M059J (cell line): ENCODE measurements at places on chromosomes 6 and 20. TPM values are rescaled to one million over a fixed set of nuclear protein-coding genes. Genes with fewer than 3 reads are reported as not detected.
A peak's percentile ranks its signal among the peaks of the same experiment; 100 is the strongest.

GRCh38 chr6:45657226-45657625 is 279.5 kb upstream of the SUPT3H start:
- peak; percentile 69 for DNase-seq

- no peak for DNase-seq
Observed at GRCh38 chr6:9161731-9162130, 726.4 kb upstream of the SLC35B3 start.

GRCh38 chr6:70369332-70369950 is 43.9 kb upstream of the FAM135A start:
- peak; percentile 64 for DNase-seq

Gene C20orf141
- not detected in 2 replicates for total RNA-seq

- DNase-seq: no peak
Observed at GRCh38 chr20:61976644-61977418, 88.8 kb downstream of the TAF4 start.

- DNase-seq: no peak
Observed at GRCh38 chr20:50891138-50891537, 40.1 kb downstream of the ADNP start.

Gene RGL2
- total RNA-seq: 29.9 and 54.6 TPM in 2 replicates

GRCh38 chr20:58710481-58711265 is 18.1 kb downstream of the NPEPL1 start:
- DNase-seq: no peak

- DNase-seq: no peak
Observed at GRCh38 chr20:42611889-42612837, 577.5 kb downstream of the PTPRT start.

Gene NRSN1
- total RNA-seq: not detected in 2 replicates

GRCh38 chr6:82741996-82742385 is 323.6 kb downstream of the UBE3D start:
- peak; percentile 13 for DNase-seq

Gene CSTF1
- total RNA-seq: 93.5 and 101 TPM in 2 replicates

- DNase-seq: no peak
Observed at GRCh38 chr6:166463359-166464067, 80.8 kb upstream of the MPC1 start.

DNA sequence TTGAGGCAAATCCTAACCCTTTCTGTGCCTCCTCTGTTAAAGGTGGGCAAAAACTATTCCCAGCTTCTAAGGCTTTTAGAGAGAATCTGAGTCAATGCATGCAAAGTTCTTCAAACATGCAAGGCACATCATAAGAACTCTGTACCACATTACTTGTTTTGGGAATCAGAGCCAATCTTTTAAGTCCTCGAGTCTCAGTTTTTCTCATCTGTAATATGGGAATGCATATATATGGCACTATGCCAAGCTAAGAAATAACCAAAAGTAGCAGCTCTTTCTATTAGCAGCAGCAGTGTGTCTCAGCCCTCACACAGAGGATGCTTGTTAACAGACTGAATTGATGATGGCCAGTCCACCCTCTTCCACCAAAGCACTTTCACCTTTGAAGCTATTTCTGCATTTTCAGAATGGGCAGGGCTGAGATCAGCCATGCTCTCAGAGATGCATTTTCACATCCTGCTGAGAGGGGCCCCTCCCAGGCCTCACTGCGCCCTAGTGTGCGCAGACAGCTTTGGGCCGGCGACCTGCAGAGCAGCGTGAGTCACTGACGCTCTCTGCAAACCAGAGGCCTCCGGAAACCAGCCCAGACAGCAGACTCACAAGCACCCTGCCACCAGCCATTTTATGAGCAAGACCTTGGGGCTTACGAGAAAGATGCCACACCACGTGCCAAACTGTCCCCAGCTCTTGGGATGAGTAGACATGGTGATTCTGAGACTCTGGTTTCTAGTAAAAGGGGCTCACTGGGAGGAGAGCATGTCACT is 138.0 kb downstream of the NFATC2 start:
- peak; percentile 31 for DNase-seq

- DNase-seq: no peak
Observed at GRCh38 chr20:35144694-35145093, 2.4 kb downstream of the EDEM2 start.

- DNase-seq: no peak
Observed at GRCh38 chr6:1757131-1757530, 147.4 kb downstream of the FOXC1 start.

GRCh38 chr20:48478370-48478769 is 349.4 kb downstream of the PREX1 start:
- DNase-seq: no peak

DNA sequence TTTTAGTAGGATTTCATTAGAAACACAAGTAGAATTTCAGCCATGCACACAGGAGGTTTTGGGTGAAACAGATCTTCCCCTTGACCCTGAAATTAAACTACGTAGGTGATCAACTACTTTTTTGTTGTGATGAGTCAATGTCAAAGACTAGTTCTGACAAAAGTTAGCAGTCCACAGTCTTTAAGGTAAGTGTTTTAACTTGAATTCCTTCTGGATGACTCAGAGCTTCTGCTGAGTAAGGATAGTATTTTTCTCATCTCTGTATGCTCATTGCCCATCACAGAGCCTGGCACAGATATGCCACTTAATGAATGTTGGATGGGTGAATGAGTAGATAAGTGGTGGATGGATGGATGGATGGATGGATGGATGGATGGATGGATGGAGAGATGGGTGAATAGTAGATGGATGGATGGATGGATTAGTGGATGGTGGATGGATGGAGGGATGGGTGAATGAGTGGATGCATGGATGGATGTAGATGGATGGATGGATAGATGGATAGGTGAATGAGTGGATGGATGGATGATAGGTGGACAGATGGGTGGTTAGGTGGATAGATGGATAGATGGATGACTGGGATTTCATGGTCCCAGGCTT is 165.3 kb downstream of the ZMYND8 start:
- DNase-seq: peak; percentile 83

DNA sequence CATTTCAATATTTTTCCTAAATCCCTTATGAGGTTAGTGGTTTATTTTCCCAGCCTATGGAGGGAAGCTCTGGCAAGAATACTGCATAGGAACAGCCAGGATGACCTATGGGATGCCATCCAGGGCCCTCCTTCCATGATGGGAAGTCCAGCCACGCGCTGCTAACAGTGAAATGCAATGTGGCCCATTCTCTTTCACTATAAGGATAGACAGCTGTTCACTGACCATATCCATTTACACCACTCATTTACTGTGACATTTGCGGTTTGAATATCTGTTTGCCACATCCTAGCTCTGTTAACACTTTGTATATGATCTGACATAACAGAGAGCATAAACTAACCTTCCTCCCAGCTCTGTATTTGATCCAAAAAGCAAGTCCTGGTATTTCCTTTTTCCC is 471.7 kb downstream of the CBLN4 start:
- no peak for DNase-seq

DNA sequence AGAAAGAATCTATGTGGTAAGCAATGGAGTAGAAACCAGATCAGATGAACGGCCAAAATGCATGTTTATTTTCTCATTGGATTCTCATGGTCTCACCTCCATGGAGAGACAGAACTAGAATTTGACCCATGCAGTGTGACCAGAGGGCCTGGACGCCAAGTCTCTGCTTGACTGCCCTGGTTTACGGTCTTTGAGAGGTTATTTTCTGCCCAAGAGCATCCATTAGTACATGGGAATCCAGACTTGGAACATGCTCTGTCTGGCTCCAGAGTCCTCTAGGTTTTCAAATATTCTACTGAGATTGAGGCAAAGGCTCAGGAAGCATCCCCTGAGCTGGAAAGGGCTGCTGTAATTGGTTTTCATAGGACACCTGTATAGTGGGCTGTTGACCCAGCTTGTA is 45.5 kb upstream of the UST start:
- DNase-seq: no peak

Gene SLC22A2
- not detected in 2 replicates for total RNA-seq

- DNase-seq: no peak
Observed at GRCh38 chr6:163820171-163820570, 405.7 kb downstream of the QKI start.

DNA sequence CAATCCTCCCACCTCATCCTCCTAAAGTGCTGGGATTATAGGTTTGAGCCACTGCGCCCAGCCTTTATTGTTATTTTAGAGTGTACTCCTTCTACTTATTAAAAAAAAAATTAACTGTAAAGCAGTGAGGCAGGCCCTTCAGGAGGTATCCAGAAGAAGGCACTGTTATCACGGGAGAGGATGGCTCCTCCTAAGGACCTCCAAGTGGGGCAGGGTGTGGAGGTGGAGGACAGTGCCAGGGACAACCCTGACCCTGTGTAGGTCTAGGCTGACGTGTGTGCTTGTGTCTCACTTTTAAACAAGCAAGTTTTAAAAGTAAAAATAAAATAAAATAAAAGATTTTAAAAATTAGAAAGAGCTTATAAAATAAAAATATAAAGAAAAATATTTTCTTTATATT is 23.7 kb upstream of the TAF4 start:
- no peak for DNase-seq

Gene UQCC2
- 81.0 and 97.6 TPM in 2 replicates for total RNA-seq

GRCh38 chr20:38187517-38187916 is 22.4 kb upstream of the TGM2 start:
- peak; percentile 51 for DNase-seq

GRCh38 chr6:74735304-74735703 is 470.5 kb downstream of the COL12A1 start:
- peak; percentile 91 for DNase-seq

DNA sequence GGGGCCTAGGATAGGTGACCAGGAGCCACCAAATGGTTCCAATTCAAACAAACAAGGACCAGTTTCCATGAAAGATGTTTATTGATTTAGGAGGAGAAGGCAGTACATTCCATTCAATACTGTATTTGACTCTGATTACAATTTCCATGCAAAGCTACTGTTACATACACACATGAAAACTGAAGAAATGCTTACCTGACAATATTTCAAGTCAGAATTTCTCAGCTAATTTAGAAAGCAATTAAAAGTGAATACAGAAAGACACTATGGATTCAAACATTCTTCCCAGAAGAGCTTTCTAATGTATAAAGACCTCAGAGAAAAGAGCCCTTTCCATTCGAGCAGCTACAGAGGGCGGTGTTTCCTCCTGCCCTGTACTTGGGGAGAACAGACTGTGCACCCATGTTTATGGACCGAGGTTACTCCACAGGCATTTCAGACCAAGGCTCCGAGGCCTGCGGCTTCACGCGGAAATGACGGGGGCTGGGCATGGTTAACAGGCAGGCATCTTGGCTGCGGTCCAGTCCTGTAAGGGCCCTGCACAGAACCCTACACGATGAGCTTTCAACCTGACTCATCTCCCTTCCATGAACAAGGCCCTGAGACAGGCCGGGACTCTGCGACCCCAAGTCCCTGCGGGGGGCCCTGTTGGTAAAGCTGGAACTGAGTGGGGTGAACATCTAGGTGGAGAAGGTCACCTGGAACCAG is 25.7 kb upstream of the TCFL5 start:
- DNase-seq: peak; percentile 81

DNA sequence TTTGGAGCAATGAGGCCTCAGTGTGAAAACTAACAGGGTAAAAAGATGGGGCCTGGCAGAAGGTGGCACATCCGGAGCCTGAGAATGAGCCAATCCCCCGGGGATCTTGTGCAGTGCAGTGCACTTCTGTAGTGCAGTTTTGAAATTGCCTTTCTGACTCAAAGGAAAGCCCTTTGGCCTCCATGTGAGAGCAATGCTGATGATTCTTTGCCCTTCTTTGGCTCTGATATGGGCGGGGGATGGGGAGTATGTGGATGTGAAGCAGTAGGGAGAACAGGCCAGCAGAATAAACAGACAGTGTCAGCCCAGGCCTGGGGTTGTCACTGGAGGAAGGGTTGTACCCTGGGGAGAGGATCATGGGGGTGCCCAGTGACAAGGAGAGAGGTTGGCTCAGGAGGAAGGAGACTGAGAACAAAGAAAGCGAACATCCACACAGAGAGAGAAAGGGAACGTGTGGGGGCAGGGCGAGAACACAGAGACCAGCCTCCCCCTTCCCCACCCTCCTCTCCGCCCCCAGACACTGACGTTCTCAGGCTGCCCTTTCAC is 351.2 kb downstream of the CDC5L start:
- peak; percentile 76 for DNase-seq

Gene ID4
- total RNA-seq: 5.2 and 8.5 TPM in 2 replicates

GRCh38 chr6:41182069-41183034 is 18.6 kb downstream of the TREML2 start:
- DNase-seq: peak; percentile 54

Gene SLC32A1
- total RNA-seq: not detected in 2 replicates

Gene TRDN
- total RNA-seq: 0.05 and 0.12 TPM in 2 replicates

Gene PLAGL2
- 6.2 and 7.7 TPM in 2 replicates for total RNA-seq

DNA sequence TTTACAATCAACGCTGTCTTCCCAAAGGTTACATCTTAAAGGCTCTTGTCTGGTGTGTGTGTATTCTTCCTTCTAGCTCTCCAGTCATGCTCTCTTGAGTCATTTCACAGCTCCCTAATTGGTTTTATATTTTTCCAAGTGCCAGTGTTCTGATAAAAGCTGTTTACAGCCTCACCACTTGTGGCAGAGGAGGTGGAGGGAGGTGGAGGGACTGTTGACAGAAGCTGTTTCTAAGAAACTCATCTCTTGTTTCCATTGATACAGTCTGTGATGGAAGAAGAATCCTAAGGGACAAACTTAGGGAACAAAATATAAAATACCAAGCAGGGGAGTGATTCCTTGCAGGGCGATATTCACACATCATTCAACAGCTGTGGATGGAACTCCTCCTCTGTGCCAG is 64.0 kb downstream of the QRSL1 start:
- no peak for DNase-seq

GRCh38 chr6:109342506-109342905 is 39.8 kb downstream of the CD164 start:
- no peak for DNase-seq

GRCh38 chr6:36142971-36143838 is 12.9 kb downstream of the MAPK13 start:
- DNase-seq: no peak

DNA sequence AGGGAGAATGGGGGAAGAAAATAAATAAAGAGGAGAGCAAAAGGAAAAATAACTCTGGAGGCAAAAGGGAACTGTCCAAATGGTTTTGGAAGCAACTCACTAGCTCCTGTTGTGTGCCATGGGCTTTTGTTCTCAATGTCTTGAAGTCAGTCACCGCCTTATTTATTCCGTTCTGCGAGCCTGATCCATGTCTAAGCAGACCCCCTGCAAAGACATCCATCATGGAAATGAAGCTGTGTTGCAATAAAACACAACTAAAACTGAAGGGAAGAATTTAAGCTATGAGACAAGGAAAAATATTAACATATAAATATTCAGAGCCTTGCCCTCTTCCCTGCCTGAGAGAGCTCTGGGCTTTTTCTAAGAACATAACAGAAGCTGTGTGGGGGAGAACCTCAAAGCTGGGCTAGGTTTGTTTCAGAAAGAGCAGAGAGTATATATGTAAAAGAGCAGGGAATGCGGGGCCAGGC is 373.2 kb upstream of the CNR1 start:
- DNase-seq: no peak

DNA sequence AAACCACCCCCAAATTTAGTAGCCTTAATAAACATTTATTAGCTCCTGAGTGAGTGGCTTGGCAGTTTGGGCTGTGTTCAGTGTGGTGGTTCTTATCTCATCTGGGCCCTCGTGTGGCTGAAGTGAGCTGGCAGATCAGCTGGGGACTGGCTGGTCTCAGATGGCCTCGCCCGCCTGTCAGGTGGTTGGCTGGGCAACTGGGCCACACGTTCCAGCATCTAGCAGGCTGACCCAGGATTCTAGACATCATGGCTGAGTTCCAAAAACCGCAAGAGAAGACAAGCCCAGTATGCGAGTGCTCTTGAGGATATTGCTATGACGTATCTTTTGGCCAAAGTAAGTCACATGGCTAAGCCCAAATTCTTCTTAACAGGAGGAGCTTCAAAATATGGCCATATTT is 28.9 kb downstream of the EIF2S2 start:
- peak; percentile 100 for DNase-seq
